Daoy (cell line): ENCODE measurements at places on chromosomes 3 and 15.

DNA sequence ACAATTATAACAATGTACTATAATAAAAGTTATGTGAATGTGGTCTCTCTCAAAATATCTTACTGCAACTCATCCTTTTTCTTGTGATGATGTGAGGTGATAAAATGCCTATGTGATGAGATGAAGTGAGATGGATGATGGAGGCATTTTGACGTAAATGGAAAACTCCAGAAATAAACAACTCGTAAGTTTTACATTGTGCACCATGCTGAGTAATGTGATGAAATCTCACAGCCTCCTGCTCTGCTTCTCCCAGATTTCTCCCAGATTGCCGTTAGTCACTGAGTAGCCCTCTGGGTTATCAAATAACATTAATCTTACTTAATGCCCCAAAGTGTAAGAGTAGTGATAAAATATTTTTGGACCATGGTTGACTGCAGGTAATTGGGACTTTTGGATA, 64.8 kb upstream of the SLCO2A1 start:
- DNase-seq: no peak

- DNase-seq: no peak
Measured at GRCh38 chr3:113895964-113896363, 51.8 kb upstream of the ZDHHC23 start.

DNA sequence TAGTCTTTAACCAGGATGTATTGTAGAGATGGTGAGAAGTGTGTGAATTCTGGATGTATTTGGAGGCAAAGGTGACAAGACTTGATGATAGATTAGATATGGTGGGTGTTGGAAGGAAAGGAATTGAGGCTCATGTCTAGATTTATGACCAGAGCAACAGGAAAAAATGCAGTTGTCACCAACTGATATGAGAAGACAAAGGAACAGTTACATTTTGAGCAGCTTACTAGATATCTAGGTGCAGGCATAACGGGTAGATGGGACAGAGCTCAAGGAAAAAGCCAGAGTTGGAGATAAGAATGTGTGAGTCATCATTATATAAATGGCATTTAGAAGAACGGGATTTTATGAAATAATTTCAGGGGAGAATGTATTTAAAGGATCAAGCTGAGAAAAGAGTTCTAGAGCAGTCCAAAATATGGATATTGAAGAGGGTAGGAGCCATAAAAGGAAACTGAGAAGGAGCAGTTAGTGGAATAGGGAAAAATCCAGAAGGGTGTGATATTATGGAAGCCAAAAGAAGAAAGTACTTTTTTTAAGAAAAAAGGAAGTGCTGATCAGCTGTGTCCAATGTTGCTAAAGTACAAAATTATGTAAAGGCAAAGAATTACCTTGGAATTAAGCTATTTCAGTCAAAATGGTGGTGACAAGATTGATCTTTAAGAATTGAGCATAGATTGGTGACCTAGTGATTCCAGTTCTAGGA, 262.5 kb downstream of the CGGBP1 start:
- DNase-seq: no peak

- no peak for DNase-seq
Measured at GRCh38 chr3:178663201-178663934, 127.1 kb downstream of the KCNMB2 start.

DNA sequence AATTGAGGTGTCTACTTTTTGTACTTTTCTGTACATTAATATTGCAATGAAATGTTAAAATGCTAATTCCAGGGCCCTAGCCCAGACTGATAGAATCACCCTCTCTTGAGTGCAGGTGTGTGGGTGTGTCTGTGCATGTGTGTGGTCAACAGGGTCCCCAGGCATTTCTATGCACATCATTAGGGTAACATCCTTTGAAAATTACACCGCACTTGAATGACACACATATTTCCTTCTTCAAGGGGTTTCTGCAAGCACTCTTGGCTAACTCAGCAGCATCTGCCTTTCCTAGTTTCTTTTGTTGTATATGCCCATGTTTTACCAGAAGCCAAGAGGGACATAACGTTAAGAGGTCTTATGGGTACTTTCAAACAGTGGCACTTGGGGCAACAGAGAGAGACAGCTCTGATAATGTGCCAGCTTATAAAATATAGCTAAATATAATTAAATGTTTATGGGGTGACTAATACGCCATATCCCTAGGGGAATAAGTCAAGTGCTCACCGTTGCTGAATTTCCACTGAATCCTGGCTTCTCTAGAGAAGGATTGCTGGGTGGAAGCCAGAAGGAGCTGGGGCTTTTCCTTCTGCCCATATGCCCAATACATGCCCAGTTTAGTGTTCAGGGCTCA, 54.5 kb upstream of the LRIG1 start:
- DNase-seq: no peak

DNA sequence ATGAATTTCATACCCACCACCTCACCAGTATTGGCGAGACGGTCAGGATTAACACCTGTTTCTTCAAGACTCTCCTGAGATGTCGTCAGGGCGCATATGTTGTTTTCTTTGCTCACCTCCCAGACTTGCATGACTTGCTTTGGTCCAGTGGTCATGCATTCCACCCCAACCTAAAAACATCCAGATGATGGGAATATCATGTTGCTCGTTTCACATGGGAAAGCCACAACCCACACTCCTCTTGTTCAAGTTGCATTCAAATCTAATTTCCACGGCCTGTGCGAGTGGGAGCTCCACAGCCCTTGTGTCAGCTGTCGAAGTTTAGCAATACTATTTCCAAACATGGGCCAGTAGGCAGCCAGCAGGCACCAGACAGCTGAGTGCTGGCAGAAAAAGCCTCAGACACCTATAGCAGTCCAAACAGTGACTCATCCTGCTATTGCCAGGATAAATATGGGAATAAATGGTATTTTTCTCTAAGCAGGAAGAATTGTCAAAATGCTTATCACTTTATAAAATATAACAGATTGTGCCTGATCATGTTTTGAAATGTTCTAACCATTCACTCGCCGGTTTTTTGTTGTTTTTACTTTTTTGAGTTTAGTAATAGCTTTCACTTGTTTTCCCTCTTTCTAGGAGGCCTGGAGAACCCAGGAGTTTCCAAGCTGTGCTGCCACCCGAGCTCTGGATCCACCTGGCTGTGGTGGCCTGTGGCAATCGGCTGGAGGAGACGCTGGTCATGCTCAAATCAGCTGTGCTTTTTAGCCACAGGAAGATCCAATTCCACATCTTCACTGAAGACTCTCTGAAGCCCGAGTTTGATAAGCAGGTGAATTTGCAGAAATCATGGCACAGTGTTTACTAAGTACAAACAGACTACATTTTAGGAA, 20.1 kb downstream of the GXYLT2 start:
- DNase-seq: peak; percentile 53

- DNase-seq: no peak
Measured at GRCh38 chr15:39211108-39211979, 369.5 kb upstream of the THBS1 start.
